ENCODE measurements at places on chromosomes 6 and 20.

DNA sequence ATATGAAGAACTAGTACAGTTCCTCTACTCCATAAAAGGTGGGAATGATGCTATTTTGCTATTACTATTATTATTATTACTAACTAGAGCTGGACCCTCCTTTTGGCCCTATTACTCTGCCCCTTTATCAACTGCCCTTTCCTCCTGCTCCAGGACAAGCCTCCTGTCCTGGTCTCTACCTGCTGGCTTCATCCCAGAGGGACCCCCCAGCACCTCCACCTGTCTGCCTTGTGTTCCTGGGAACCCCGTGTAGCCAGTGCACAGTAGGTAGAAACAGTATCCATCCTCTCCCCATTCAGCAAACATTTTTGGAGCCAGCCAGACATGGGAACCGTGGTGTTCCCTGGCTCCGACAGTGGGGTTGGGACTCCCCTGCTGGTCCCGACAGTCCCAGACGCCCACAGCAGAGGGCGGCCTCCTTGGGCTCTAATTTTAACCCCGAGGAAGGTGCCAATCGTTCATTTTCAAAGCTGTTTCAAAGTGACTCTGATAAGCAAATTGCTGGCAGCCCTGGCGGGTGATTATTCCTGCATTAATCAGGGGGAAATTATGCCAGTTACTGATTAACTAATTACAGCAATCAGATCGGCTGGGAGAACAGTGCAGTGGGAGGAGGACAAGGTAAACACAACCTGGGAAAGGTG lies 44.2 kb upstream of the MDGA1 start:
- DNase-seq: peak; percentile 45

GRCh38 chr6:82118150-82118562 lies 129.4 kb downstream of the IBTK start:
- no peak for DNase-seq

- peak; percentile 45 for DNase-seq
These were observed 1323.0 kb upstream of the GJE1 start for GRCh38 chr6:140809694-140810101.

DNA sequence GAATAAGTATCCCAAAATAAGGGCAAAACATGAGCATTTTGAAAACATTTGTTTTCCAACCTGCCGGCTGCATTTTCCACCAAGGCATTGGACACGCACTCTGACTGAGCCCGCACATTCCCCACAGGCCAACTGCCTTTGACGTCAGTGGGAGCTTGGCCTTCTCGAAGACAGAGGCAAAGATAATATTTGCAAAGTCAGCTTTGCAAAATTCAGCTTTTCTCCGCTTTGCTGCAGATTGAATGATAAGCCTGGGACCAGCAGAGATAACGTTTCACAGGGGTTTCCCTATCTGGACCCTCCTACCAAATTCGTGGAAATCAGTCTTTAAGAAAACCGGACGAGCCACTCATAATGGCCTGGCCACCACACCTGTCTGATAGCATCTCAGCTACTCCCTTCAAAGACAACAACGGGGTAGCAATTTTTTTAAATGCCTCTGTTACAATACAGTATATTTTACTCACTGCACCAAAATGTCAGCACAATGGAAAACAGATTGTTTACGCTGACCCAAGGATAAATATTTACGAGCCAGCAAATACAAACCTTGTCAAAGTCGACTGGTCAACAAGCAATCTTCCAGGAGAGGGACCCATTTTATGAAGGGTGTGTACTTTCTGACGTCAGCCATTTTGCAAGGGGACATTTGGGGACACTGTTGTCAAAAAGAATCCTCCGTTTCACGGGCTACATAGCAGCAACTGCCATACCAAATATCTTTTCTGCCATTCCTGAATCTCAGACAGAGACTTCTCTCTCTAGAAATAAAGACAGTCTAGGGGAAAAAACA lies 100.5 kb downstream of the TFAP2A start:
- DNase-seq: no peak

DNA sequence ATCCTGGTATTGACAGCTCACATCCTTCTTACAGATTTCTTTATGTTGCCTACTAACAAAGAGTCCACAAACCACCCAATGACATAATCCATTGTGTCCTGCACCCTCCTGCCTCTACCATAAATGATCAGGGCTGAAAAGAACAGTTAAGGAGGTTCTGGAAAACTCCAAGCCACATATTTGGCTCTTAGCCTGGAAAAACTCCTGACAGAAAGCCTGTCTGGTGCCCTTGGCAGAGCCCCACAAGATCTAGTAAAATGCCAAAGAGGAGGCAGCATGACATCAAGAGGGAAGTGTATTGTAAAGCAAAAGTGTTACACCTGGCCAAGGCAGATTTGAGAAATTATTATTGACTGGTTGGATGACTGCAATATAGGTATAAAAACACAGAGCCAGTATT lies 126.4 kb upstream of the VGLL2 start:
- no peak for DNase-seq

DNA sequence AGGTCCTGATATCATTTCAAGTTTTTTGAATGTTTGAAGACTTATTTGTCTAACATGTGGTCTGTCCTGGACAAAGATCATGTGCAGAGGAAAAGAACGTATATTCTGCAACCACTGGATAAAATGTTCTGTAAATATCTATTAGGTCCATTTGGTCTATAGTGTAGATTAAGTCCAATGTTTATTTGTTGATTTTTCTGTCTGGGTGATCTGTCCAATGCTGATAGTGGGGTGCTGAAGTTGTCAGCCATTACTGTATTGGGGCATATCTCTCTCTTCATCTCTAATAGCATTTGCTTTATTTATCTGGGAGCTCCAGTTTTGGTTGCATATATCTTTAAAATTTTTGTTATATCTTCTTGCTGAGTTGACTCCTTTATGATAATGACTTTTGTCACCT lies 258.4 kb upstream of the CITED2 start:
- no peak for DNase-seq
